Glomerular endothelial cell (primary cell): ENCODE measurements at places on chromosomes 1 and 21. TPM values are rescaled to one million over a fixed set of nuclear protein-coding genes. Genes with fewer than 3 reads are reported as not detected.

DNA sequence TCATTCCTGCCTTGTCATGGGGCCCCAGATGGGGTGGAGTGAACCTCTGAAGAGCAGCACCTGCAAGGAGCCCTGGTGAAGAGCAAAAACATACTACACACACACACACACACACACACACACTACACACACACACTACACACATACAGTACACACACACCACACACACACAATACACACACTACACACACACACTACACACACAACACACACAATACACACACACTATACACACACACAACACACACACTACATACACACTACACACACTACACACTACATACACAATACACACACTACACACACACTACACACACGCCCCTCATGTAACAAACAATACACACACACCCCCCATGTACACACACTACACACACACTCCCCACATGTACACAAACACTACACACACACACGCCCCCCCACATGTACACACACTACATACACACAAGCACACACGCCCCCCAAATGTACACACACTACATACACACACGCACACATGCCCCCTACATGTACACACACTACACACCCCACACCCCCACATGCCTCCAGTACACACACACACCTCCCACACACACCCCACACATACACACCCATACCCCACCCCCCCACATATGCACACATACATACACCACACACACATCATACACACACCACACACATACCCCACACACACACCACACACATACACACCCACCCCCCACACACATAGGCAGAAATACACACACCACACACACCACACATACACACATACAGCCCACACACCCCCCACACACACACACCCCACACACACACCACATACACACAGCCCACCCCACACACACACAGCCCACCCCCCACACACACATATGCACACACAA lies 9.3 kb downstream of the SLC2A5 start:
- DNase-seq = no peak

GRCh38 chr1:84008631-84009030 lies 9.7 kb upstream of the TTLL7 start:
- DNase-seq = no peak

DNA sequence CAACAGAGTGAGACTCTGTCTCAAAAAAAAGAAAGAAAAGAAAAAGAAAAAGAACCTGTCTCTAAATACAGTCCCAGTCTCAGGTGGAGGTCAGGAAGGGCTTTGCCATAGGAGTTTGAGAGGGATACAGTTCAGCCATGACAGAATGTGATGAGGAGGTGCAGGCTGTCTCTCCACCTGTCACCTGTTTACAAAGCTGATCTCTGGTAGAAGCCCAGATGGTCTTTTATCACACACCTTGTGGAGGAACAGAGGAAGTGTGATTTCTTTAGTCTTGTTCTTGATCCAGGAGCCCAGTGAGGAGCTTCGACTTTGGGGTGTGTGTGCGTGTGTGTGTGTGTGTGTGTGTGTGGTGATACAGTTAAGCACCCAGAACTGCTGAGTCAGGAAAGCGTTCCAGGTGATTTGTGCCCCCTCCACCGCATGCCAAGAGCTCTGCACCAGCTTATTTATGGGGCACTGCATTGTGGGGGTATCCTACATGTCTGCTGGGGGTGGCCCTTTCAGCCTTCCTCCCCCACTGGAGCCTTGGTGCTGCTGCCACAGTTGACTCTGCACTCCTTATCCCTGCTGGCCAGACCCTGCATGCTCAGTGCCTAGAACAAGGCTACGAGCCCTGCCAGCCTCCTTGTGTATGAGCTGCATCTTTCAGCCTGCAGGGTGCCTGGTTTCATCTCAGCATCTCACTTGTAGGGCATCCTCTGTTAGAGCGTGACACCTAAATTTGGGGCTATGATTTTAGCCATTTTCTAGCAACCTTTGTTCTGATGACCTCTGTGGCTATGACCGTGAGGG lies 19.3 kb downstream of the DOP1B start:
- DNase-seq = no peak

DNA sequence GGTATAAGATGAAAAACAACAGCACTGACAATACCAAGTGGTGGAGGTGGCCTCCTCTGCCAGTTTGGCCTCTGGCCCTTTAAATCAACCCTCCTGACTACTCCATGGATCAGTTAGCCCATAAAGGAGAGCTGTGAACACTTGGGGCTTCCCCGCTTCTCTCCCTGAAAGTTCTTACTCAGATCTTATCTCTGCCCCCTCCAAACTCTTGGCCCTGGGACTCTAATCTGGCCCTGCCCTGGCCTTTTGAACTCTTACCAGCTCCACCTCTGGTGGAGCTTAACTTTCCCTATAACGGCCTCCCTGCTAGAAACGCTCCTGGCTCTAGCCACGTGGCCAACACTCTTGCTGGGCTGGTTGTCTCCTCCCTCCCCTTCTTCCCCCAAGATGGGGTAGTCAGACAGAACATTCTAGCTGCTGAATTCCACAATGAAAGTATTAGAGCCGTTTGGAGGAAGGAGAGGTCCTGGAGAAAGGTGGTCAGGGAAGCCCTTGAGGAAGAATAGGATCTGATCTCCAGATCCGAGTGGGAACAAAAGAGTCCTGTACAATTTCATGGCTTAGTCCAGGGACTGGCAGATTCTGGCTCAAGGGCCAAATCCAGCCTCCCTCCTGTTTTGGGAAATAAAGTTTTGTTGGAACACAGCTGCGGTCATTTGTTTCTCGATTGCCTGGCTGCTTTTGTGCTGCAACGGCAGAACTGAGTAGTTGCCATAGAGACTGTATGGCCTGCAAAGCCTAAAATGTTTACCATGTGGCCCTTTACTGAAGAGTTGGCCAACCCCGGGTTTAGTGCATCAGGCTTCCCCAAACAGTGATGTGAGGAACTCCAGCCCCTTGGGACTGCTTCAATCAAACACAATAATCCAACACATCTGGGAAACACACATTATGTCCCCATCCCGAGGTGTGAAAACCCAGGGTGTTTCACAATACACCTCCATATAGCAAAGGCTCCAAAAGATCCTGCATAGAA lies 9.5 kb upstream of the PIGR start:
- no peak for DNase-seq

Gene CCDC30
- 0.34 and 0.64 TPM in 2 replicates for total RNA-seq

Gene NBPF6
- total RNA-seq = not detected in 2 replicates

- DNase-seq = no peak
Observed at GRCh38 chr1:155324717-155325602, 4.3 kb downstream of the RUSC1 start.

Gene FCRLB
- 3.0 and 4.9 TPM in 2 replicates for total RNA-seq

- DNase-seq = no peak
Observed at GRCh38 chr1:17998889-17999288, 108.7 kb upstream of the IGSF21 start.

Gene SPATA46
- not detected in 2 replicates for total RNA-seq

GRCh38 chr1:113451710-113452109 lies 61.4 kb downstream of the MAGI3 start:
- no peak for DNase-seq

GRCh38 chr1:33805988-33806387 lies 57.9 kb upstream of the HMGB4 start:
- DNase-seq = no peak

Gene DNASE2B
- not detected in 2 replicates for total RNA-seq

DNA sequence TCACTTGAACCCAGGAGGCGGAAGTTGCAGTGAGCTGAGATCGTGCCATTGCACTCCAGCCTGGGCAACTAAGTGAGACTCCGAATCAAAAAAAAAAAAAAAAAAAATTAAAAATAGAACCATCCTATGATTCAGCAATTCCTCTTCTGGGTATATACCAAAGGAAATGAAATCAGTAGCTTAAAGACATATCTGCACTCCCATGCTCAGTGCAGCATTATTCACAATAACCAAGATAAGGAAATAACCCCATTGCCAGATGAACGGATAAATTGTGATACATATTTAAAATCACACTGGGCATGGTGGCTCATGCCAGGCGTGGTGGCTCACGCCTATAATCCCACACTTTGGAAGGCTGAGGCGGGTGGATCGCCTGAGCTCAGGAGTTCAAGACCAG lies 23.8 kb downstream of the ALDH9A1 start:
- DNase-seq = no peak

DNA sequence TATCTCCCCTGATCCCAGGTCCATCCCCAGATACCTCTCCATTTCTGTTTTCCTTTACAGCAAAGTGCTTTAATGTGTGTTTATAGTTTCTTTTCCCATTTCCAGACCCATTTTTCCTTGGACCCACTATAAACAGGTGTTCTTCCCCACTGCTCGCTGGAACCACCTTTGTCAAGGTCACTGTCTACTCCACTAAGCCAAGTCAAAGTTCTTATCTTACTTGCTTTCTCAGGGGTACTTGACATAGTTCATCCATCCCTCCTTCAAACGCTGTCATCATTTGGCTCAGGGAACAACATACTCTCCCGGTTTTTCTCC lies 8.3 kb downstream of the SLAMF1 start:
- DNase-seq = no peak

DNA sequence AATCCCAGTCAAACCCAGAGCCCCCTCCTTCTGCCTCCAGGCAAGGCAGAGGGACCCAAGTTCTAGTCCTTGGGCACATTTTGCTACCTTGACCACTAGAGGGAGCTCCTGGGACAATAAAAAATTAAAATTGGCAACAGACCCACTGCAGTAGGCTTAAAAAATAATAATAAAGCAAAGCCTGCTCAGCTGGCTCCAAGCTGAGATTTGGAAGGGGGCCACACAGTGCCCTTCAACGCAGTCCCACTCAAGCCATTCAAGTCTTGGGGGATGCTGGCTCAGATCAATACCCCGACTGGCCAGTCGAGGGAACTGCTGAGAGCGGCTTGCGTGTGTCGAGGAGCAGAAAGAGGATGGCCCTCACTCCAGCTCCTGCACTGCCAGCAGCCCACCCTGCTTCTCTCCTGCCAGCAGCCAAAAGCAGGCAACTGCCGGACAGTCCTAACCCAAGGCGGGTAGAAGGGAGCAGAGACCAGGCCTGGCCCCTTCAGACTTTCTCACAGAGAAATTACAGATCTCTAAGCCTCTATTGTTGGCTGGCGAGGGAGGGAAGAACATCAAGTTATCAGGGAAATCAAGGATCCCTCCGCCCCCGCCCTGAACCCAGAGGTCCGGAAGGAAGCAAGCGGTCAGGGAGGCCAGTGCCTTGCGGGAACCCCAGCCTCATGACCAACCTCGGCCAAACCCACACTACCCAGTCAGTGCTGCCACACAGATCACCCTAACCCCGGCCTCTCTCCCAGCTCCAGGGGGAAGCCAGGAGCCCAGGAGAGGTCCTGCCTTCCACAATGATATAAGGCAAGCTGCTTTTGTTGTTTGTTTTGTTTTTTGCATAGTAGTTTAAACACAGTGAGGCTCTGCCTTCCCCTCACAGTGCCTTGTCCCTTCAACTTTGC lies 4.9 kb upstream of the ALDH4A1 start:
- no peak for DNase-seq

Gene ERICH3
- total RNA-seq = not detected in 2 replicates

DNA sequence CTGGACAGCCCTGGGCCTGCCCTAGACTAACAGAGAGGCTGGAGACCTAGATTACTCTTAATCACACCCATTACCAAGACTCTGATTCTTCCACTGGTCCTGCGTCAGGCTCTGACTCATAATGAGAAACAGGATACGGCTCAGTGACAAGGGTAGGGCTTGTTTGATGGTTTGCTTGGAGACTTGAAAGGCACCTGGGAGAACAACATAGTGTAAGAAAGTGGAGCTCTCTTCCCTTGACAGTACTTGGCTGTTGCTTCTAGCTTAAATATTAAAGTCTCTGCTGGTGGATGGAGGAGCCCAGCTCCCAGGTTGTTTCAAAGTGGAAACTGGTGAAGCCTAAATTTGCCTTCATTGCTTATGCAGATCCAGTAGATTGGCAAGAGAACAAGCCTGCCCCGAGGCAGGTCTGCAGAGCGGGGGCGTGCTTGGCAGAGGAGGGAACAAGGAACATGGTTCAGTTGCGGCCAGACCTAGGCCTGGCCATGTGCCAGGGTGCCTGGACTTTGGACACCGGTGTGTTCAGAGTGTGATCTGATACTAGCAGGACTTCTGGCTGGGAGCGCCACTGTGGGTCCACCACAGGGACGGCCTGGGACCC lies 480.6 kb downstream of the CAMTA1 start:
- DNase-seq = peak; percentile 31

DNA sequence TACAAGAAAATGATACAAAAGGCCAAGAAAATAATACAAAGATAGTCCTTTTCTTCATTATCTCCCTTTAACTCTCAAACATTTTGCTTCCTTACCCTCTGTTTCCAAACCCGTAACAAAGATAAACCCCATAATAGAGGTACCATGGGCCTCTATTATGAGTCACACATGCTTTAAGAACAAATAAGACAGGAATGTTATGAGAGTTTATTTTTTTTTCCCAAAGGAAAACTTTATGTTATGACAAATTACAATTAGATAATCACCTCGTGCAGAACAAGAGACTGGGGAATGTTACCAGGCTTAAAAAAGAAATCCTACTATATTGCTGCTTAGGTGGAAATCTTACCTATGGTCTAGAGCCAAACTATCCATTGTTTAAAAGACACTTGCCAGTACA lies 272.0 kb downstream of the BRINP3 start:
- no peak for DNase-seq

GRCh38 chr1:115822117-115822516 lies 18.8 kb downstream of the NHLH2 start:
- DNase-seq = no peak

DNA sequence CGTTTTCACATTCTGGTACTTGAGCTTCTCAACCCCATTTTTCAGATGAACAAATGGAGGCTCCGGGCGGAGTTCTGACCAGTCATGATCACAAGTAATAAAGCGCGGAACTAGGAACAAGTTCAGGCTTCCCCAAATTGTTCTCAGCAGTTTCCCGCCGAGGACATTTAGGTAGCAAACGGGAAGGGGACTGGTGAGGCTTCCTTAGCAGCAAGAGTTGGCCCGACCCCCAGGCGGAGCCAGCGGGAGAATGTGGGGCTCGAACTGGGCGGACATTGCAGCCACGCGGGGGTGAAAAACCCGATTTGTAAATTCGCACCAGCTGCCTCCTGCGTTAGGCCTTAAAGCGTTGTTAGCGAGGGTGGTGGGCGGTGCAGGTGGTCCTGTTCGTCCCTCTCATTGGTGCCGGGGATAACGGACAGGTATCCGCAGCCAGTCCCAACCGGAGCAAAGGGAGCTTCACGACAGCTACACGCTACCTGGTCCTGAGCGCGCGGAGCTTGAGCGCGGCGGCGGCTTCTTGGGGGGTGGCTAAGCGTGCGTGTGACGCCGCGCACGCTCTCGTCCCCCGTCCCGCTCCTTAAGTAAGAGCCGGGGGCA lies 15.3 kb downstream of the SEMA6C start:
- DNase-seq = no peak
